NCI-H1105 treated with DMSO at 0.1 percent for 48 hours (cell line): ENCODE measurements at places on chromosomes 7 and 10.

DNA sequence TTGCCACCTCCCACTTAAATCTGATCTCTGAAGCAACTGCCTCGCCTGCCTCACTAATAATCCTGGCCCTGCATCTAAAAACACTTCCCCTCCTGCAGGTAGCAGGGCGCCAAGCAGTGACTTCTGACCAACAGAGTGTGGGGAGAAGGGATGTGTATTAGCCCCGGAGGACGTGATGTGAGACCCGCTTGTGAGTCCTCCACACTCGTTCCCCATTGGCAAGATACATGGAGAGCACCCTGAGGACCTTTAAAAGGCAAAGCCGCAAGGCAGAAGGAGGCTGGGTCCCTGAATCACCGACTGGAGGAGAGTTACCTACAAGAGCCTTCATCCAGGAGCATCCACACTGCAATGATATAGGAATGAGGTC, 6.1 kb upstream of the PILRA start:
- no peak for DNase-seq

DNA sequence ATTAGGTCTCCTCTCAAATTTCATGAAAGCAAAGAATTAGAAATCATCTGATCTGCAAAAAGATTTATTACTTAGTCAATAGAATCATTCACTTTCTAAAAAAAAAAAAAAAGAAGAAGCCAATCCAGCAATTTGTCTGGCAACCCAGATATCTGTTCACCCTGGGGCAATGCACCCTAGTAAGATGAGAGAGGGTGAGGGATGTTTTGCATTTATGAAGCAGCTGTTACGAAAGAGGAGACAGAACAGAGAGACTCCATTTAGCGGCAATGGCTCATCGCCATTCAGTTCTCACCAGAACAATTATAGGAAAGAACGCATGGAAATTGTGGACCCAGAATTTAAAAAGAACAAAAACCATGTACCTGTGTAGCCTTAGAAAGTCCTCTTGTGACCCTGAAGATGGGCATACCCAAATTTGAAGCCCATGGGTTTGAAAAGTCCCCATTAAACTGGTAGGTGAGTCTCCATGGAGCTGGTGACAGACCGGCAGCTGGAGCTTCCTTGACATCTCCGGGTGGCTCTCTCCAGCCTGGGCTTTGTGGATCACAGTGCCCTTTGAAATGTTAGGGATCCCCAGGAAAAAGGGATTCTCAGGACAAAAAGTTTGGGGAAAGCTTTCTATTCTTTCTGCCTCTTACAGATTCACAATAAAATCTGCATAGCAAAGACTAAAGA, 45.5 kb upstream of the CCDC3 start:
- no peak for DNase-seq

DNA sequence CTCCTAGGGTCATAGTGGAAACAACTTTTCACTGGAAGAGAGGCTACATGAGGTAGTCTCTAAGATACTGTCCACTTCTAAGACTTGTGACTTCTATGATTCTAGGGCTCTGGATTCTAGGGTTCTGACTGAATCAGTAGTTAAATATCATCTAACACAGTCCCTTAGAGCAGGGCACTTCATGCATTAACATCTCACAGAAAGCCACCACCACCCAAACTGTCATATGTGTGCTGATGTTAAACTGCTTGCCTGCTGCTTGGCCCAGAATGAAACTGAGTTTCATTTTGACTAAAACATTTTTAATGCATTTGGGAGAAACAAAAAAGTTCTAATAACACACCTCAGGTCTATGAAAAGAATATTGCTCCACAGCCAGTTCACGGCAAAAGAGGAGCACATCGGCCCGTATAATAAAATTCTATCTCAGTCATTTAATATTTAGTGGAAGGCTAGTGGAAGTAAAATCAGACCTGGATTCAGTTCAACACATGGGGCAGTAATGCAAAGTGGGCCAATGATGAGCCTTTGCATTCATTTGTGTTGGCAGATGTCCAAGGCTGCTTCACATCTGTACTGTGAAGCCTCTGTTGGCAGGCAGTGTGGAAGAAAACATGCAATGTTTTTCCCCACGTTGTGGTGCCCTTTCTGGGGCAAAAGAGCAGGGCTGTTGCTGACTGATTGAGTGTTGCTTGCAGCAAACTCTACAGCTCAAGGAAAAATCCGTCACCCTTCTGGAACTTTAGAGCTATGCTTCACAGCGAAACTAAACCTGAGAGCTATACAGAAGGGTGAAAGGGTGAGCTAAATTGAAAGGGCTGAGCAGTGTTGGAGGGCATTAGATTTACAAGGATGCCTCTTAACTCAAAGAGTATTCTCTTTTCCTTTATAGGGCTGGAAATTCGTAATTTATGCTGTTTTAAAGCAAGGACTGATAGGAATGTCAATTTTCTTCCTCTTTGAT, 33.5 kb upstream of the AUTS2 start:
- DNase-seq, result peak; percentile 84

GRCh38 chr7:5580714-5581395, 157.2 kb upstream of the TNRC18 start:
- no peak for DNase-seq

GRCh38 chr10:103871006-103871405, 15.6 kb upstream of the SH3PXD2A start:
- no peak for DNase-seq

GRCh38 chr10:71515531-71516172, 118.9 kb downstream of the CDH23 start:
- DNase-seq, result no peak

DNA sequence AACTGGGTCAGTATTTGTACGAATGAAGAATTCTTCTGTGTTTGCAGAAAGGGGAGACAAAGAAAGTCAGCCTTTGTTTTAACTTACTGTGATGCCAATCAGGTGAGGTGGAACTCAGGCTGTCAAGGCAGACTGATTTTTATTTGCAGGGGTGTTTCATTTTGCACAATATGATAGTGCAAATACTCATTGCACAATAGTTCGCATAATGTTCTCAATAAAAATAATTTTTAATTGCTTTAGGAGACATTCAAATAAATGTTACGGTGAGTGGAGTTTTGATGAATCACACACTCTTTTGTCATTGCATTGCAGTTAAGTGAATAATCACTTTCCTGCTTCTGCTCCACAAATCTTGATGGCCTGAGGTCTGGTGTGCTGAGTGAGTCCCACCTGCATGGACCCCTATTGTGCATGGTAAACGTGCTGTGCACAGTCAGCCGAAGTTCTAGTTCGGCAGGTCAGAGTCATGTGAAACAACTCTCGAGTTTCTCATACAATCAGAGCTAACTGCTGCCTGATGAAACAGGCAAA, 141.3 kb upstream of the FZD8 start:
- DNase-seq, result no peak

DNA sequence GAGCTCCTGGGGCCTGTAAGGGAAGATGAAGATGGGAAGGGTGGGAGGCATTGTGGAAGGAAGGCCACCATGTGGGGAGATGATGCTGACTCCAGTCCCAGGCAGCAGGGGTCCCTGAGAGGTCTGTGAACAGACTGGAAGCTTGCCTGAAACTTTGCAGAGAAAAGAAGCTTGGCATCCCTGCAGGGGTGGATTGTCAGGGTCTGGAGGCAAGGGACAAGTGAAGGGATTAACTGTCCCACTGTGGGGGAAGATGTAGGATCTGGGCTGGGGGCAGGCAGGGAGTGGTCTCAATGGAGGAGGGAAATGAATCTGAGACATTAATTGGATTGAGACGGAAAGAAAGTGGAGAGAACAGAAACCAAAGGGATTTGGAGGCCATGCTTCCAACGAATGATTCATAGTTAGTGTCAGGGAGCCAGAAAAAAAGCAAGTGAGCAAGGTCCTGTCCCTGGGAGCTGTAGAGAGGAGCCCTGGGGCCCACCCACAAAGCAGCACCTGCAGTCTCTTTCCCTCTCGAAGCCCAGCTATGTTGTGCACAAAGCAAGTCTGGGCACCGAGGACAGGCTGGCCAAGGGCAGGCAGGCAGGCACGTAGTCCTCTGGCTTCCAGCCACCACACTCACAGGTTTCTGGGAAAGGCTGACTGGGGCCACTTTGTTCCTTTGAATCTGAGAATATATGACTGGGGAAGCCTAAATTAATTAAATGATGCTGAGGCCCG, 4.7 kb upstream of the SLC18A3 start:
- DNase-seq, result peak; percentile 79

- DNase-seq, result no peak
These were observed 53.3 kb upstream of the PPIF start for GRCh38 chr10:79293841-79294581.
